ENCODE measurements at places on chromosomes 4 and X. TPM values are rescaled to one million over a fixed set of nuclear protein-coding genes. Genes with fewer than 3 reads are reported as not detected.

PNMA6A gene
- 8.6 TPM for total RNA-seq

SULT1B1 gene
- not detected for total RNA-seq

- DNase-seq: peak; percentile 45
Observed at GRCh38 chr4:73609706-73610105, 10.5 kb downstream of the RASSF6 start.

DNA sequence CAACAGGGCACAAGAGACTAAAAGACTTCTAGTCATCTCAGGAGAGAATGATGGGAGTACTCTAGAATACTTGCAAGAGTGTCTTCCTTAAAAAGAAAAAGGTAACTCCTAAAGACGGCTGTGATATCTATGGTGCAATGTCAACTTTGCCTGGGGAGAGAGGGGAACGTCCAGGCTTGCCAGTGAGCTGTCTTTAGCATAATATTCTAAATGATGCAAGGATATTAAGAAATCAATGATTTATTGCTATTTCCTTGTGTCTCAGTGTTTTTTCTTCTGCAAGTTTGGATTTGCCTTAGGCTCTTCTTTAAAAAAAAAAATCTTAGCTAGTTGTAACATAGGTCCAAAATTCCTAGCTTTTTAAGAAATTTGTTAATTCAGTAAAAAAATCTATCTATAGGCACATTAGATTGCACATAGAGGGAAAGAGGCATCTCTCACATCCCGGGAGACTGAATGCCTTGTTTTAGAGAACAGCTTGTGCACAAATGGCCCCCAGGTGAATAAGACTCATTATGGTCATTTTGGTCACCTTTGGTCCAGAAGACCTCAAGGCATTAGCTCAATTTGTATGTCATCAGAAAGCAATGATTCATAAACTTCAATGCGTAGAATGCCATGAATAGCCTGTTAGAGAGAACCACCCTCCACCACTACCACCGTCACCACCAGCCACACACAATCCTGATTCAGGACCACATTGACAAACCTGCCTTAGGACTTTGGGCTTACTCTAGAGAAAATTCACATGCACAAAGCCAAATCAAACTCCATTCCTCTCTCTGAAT is 104.1 kb downstream of the PALLD start:
- DNase-seq: no peak

GRCh38 chr4:159110961-159111360 is 8.1 kb downstream of the RAPGEF2 start:
- DNase-seq: no peak

All from cardiac muscle cell (in vitro differentiated cells and primary cell).